ENCODE measurements at places on chromosomes 1 and 21.

DNA sequence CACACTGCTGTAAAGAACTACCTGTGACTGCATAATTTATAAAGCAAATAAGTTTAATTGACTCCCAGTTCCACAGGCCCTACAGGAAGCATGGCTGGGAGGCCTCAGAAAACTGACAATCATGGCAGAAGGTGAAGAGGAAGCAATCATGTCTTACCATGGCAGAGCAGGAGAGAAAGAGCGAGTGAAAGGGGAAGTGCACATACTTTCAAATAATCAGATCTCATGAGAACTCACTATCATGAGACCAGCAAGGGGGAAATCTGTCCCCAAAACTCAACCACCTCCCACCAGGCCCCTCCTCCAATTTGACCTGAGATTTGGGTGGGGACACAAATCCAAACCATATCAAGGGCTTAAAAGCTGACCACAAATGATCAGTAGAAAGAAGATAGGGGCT lies 493.2 kb downstream of the PTPRC start:
- no peak for DNase-seq

DNA sequence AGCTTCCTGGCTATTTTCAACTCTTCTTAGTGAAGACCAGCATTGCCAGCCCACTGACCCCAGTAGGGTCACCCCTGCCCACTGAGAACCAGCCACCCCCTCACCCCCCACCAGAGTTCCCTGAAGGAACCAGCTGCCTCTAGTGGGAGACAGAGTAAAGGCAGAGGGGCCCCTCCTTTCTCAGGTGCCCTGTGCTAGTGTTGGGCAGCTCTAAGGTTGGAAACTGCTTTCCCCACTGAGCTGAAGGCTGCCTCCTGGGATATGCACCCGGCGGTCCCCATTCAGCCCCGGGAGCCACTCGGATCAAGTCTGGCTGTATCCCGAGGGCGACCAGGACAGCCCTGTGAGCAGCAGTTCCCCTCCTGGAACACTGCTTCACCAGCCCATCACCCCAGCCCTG lies 111.0 kb downstream of the PGBD5 start:
- no peak for DNase-seq

GRCh38 chr1:15836772-15837669 lies 10.5 kb upstream of the SPEN start:
- no peak for DNase-seq

- DNase-seq, result peak; percentile 84
These were observed 35.5 kb upstream of the HHAT start for GRCh38 chr1:210293171-210293607.

- DNase-seq, result peak; percentile 49
These were observed 41.6 kb downstream of the CD58 start for GRCh38 chr1:116529199-116529631.

GRCh38 chr1:98769162-98769561 lies 107.6 kb downstream of the SNX7 start:
- no peak for DNase-seq

GRCh38 chr1:31755850-31756492 lies 8.2 kb downstream of the ADGRB2 start:
- DNase-seq, result no peak

DNA sequence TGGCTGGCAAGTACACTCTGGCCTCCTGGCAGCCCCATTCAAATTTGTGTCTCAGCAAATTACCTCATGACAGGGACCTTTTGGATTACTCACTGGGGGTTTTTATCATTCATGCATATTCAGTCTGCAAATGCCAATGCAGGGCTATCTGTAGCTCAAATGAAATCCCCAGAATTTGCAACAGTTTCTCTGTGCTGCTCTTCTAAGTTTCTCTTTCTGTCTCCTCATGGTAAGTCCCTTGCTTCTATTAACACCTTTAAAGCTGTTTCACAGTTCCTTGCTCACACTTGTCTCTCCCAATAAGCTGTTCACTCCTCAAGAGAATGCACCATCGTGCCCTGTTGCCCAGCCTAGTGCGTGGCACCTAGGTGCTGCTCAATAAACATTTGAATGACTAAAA lies 3.3 kb upstream of the FAM78B start:
- no peak for DNase-seq

GRCh38 chr21:28714777-28715464 lies 277.8 kb downstream of the LTN1 start:
- peak; percentile 93 for DNase-seq
